ENCODE measurements at places on chromosomes 6 and 20.

DNA sequence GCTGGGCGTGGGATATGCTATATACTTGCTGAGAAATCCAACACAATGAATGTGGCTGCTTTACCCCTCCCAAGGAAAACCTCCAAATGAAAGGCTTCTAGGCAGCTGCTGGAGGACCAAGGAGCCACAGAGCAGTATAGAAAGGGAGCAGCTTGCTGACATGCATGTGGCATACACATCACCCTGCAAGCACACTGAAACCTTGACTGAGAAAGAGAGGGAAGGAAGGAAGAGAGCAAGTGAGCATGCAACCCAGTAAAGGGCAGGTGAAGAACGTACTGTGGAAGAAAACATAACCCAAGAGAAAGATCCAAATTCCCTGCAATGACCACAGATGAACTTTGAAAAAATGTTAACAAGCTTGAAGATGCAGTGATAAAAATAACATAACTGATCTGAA is 543.0 kb downstream of the KIF16B start:
- no peaks in the 10 kb centered on the region for H3K27me3 ChIP-seq
- no peak overlapping the region for H3K27ac ChIP-seq
- H3K36me3 ChIP-seq, result no peaks in the 10 kb centered on the region
- DNase-seq, result no peak
- no peak overlapping the region for H3K4me3 ChIP-seq
- H3K4me1 ChIP-seq, result no peaks in the 10 kb centered on the region

GRCh38 chr20:34334654-34335407 is 28.2 kb upstream of the ITCH start:
- no peaks in the 10 kb centered on the region for H3K36me3 ChIP-seq
- H3K27ac ChIP-seq, result no peak overlapping the region
- no peaks in the 10 kb centered on the region for H3K27me3 ChIP-seq
- H3K4me1 ChIP-seq, result peaks cover 7% of the 10 kb centered on the region

DNA sequence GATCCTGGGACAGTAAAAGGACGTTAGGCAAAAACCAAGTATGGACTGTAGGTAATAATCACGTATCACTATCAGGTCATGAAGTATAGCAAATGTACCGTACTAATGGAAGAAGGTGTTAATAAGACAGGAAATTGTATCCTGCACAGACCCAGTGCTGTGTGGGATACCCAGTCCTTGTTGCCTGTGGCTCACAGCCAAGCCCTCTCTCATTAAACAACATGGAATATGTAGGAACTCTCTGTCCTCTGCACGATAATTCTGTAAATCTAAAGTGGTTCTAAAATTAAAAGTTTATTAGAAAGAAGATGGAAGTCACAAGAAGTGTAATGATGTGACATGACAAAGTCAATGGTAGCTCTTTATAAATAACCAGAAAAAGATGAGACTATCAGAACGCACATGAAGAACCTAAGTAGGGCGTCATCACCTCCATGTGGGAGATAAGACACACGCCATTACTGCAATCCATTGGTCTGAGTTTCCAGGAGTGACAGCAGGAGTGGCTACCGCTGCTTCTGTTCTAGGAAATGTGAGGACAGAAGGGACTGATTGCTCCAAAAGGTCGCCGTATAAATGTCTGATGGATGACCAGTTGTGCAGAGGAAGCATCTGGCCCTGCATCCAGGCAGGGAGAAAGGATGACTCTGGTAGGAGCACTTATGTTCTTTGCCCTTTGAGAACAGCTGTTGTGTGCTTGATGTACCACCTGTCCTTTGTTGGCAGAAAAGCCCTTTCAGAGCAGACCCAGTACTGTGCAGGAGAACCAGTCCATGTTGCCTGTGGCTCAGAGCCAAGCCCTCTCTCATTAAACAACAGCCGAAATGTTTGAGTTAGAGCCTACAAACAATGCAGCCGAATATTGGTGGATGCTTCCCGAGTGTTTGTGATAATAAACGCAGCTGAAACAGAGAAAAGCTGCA is 125.6 kb downstream of the FIG4 start:
- H3K36me3 ChIP-seq, result no peaks in the 10 kb centered on the region
- DNase-seq, result no peak
- H3K4me3 ChIP-seq, result no peak overlapping the region
- H3K4me1 ChIP-seq, result no peaks in the 10 kb centered on the region
- no peaks in the 10 kb centered on the region for H3K27me3 ChIP-seq

DNA sequence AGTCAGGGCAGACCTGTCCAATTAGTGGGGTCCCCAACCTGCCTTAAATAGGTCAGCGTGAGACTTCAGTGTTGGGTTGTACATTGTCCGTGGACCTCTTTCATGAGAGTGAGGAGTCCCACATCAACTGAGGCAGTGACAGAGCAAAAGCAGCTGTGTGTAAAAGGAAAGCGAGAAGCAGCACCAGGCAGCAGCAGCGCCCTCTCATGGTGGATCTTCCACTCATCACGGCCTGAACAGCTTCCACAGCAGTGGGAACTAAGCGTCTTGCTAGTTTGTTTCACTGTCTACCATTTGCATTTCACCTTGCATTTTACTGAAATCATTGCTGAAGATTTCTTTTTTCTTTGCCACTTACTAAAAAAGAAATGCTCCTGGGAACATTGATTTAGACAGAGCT is 333.8 kb downstream of the PKHD1 start:
- H3K36me3 ChIP-seq, result no peaks in the 10 kb centered on the region
- DNase-seq, result no peak
- H3K4me3 ChIP-seq, result no peak overlapping the region
- H3K27ac ChIP-seq, result no peak overlapping the region
- no peaks in the 10 kb centered on the region for H3K4me1 ChIP-seq

DNA sequence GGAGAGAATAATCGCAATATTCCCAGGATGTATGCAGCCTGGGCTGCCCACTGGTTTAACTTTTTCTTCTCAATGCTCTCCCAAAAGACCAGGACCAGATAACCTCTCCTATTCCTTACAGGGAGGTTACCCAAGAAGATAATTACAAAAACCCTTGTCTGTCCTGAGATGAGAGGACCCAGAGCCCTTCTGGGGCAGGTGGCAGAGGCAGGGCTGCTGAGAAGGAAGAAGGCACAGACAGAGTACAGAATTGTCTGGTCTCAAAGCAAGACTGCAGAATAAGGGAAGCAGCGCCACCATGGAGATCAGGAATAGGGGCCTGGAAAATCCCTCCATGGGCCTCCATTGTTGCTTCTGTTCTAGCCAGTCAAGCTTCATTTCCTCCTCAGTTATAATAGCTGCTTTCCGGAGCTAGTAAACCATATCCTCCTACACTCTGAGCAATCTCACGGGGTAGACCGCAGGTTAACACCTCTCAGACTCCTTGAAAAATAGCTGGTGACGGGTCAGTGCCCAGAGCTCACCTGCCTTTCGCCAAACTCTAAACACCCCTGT is 463 bp upstream of the HLA-DMB start:
- H3K27me3 ChIP-seq, result no peaks in the 10 kb centered on the region
- no peak overlapping the region for H3K4me3 ChIP-seq
- no peaks in the 10 kb centered on the region for H3K36me3 ChIP-seq
- no peaks in the 10 kb centered on the region for H3K4me1 ChIP-seq
- peak overlapping the region; percentile 75 for H3K27ac ChIP-seq

- DNase-seq, result no peak
- no peak overlapping the region for H3K4me3 ChIP-seq
- H3K36me3 ChIP-seq, result no peaks in the 10 kb centered on the region
- no peaks in the 10 kb centered on the region for H3K4me1 ChIP-seq
- no peaks in the 10 kb centered on the region for H3K27me3 ChIP-seq
Measured at GRCh38 chr20:4411744-4412143, 310.0 kb upstream of the PRND start.

GRCh38 chr20:38534756-38535155 is 46.2 kb upstream of the ADIG start:
- no peaks in the 10 kb centered on the region for H3K27me3 ChIP-seq
- no peak for DNase-seq
- no peak overlapping the region for H3K4me3 ChIP-seq

DNA sequence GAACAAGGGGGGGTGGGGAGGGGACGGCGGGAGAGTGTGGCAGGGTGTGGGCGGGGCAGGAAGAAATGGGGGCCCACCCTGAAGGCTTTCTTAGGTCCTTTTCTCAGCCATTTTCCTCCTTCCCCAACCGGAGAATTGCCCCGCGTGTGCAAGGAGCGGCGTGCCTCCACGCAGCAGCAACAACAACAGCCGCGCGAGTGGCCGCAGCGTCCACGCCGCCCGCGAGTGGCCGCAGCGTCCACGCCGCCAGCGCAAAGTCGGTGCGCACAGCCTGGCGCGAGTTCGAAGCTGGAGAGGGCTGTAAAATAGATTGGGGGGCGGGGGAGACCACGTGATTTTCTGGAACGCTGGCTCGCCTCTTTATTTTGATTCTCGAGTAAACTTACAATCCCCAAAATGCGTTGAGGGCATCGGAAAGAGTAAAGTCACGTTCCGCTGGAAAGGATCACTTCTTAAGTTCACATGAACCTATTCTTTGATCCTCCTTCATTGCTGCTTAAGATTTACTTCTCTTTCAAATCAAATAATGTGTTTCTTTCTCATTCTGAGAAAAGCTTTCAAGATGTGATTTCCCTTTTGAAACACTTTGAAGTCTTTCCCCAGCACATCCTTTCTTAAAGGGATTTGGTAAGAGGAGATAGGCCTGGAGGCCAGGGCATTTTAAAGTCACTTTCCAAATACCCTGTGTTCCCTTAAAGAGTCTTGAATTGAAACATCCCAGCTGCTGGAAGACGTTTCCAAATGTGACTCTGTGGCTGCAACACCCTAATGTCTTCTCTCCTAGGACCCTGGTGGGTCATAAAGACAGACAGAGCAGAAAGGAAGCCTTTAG is 66.7 kb upstream of the ZNF217 start:
- peak overlapping the region; percentile 40 for H3K4me3 ChIP-seq
- H3K4me1 ChIP-seq, result peaks cover 55% of the 10 kb centered on the region
- H3K36me3 ChIP-seq, result no peaks in the 10 kb centered on the region
- H3K27ac ChIP-seq, result peak overlapping the region; percentile 67
- no peak for DNase-seq

DNA sequence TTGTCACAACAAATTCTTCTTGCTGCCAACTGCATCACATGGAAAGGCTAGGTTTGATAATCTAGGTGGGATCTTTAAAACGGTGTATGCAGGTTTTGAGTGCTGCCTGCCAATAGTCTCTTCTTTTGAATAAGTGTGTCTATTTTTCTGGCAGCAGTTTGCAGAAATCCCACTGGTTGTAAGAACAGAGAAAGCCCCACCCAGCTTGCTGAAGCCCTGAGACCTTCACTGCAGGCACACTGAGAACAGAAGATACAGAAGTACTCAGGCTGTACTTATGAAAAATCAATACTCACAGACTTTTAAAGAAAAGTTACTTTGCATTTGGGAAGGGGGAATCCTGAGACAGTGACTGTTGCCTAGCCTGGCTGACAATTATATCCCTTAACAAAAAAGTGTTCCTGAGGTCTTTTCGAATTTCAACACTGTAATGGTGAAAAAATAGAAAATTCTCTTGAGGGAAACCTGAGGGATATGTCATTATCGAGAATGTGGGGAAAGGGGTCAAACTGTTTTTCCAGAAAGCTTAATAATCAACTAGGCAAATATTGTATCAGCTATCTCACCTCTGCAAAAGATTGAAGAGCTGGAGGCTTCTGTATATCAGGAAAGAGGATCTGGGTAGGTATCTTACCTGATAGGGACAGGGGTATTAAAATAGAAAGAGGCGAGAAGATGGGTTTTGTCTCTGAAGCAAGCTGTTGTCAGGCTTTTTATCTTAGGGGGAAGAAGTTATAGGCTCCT is 199.9 kb downstream of the LRFN2 start:
- H3K36me3 ChIP-seq, result no peaks in the 10 kb centered on the region
- no peak overlapping the region for H3K27ac ChIP-seq
- no peak overlapping the region for H3K4me3 ChIP-seq
- H3K4me1 ChIP-seq, result no peaks in the 10 kb centered on the region

GRCh38 chr6:32558426-32559057 is 28.5 kb upstream of the HLA-DRB5 start:
- no peak overlapping the region for H3K27ac ChIP-seq
- no peaks in the 10 kb centered on the region for H3K36me3 ChIP-seq
- DNase-seq, result no peak
- no peak overlapping the region for H3K4me3 ChIP-seq

- peak; percentile 86 for DNase-seq
- H3K4me3 ChIP-seq, result no peak overlapping the region
- no peaks in the 10 kb centered on the region for H3K4me1 ChIP-seq
Measured at GRCh38 chr6:45613656-45614055, 235.9 kb upstream of the SUPT3H start.

- H3K36me3 ChIP-seq, result no peaks in the 10 kb centered on the region
- H3K27me3 ChIP-seq, result no peaks in the 10 kb centered on the region
- H3K4me3 ChIP-seq, result no peak overlapping the region
- no peak for DNase-seq
Measured at GRCh38 chr6:6328451-6328850, 8.0 kb upstream of the F13A1 start.

DNA sequence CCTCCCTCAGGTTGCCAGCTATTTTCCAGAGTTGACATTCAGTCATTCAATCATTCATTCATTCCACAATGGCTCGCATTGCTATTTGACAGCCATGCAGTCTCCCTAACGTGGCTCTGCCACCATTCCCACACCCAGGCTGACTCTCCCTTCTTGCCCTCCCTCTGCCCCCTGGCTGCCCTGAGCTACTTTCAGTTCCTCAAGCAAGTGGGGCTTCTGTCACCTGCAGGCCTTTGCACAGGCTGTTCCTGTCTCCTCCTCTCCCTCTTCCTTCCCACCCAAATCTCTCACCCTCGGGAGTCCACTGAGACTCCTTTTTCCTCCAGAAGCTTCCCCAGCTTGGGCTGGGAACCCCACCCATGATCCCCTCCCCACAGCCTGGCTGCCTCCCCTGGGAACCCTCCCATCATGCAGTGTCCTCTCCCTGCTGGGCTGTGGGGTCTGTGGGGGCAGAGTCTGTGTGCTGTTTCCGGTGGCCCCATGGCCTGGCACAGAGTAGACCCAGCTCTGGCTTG is 2.6 kb downstream of the PACSIN1 start:
- H3K4me1 ChIP-seq, result peaks cover 13% of the 10 kb centered on the region
- no peak for DNase-seq
- H3K27ac ChIP-seq, result no peak overlapping the region
- H3K4me3 ChIP-seq, result no peak overlapping the region

DNA sequence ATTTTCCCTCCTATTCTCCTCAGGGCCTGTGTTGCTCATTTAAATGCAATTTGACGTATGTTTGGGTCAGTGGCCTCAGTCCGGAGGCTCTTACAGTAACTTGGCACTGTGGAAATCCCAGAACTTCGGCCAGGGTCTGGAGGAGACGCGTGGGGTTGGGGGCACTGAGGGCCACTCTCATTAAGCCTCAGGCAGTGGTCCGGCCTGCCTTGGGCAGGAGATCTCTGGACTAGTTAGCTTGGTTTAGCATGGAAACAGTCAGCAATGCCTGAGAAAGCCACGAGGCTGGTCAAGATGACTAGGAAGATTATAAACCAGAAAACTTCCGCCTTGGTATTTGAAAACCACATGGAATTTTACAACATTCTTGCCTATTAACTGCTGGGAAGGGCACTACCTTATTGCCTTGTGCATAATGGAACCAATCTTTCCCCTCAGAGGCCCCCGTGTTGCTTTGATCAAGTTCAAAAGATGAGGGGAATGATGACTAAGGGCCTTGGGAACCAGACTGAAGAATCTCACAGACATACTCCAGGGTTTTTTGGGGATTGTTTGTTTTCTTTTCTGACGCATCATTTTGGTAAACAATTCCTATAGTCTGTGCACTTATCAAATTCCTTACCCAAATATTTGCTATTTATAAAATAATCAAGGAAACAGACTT is 206.0 kb upstream of the PREP start:
- no peaks in the 10 kb centered on the region for H3K36me3 ChIP-seq
- peaks cover 29% of the 10 kb centered on the region for H3K4me1 ChIP-seq
- H3K27ac ChIP-seq, result peak overlapping the region; percentile 58
- no peak for DNase-seq
- no peaks in the 10 kb centered on the region for H3K27me3 ChIP-seq

- no peak for DNase-seq
- H3K4me3 ChIP-seq, result no peak overlapping the region
- no peaks in the 10 kb centered on the region for H3K27me3 ChIP-seq
- peaks cover 41% of the 10 kb centered on the region for H3K4me1 ChIP-seq
- H3K36me3 ChIP-seq, result no peaks in the 10 kb centered on the region
Measured at GRCh38 chr6:57310817-57311157, 6.6 kb upstream of the PRIM2 start.

All from vagina (tissue), 2 donors.